ENCODE measurements at places on chromosomes 4 and X.

GRCh38 chrX:148270499-148270898 is 229.9 kb upstream of the AFF2 start:
- peak; percentile 5 for DNase-seq

GRCh38 chrX:3046253-3047240 is 5.3 kb downstream of the ARSF start:
- no peak for DNase-seq

DNA sequence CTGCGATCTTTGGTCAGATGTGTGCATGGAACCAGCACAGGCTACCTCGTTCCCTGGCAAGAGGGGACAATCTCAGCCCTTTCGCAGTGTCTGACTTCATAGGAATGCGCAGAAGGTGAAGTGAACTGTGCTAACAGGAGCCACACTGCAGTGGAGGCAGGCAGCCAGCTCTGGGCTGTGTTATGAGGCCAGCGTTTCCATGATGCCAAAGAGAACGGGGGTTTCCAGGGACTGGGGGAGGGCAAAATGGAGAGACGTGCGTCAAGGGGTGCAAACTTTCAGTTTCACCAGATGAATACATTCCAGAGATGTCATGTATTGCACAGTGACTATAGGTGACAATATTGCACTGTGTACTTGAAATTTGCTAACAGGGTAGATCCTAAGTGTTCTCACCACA is 30.4 kb downstream of the CLDN34 start:
- DNase-seq = no peak

DNA sequence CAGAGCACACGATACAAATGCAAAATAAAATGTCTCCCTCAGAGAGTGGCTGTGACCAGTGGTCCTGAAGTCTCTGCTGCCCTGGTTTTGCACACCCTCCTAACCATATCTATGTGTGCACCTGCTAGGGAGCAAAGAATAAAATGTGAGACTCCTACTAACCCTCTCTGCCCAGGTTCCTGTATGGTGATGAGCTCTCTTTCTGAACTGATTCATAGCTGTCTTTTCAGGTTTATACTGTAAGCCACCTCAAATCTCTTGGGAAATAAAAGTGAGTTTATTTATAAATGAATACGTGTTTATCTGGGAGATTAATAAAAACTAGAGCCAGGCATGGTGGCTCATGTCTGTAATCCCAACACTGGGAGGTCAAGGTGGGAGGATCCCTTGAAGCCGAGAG is 126.0 kb upstream of the RBPJ start:
- DNase-seq = no peak

DNA sequence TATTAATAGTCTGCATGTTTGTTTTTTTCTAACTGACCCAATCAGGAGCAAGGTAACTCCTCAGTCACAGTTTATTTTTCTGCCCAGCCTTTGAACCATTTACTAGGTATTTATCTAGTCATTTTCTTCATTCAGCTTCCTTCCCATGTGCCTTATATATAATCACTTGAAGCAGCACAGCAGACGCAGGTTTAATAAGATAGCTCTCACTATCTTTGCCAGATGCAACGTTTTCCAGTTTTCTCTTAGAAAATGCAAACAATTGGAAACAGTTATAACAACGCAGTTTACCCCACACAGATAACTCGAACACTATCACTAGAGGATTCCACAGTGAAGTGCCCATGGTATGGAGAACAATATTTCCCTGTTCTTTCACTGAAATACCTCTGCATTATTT is 56.4 kb upstream of the NFKB1 start:
- DNase-seq = no peak

GRCh38 chr4:38302910-38303309 is 342.7 kb downstream of the PTTG2 start:
- DNase-seq = peak; percentile 39

DNA sequence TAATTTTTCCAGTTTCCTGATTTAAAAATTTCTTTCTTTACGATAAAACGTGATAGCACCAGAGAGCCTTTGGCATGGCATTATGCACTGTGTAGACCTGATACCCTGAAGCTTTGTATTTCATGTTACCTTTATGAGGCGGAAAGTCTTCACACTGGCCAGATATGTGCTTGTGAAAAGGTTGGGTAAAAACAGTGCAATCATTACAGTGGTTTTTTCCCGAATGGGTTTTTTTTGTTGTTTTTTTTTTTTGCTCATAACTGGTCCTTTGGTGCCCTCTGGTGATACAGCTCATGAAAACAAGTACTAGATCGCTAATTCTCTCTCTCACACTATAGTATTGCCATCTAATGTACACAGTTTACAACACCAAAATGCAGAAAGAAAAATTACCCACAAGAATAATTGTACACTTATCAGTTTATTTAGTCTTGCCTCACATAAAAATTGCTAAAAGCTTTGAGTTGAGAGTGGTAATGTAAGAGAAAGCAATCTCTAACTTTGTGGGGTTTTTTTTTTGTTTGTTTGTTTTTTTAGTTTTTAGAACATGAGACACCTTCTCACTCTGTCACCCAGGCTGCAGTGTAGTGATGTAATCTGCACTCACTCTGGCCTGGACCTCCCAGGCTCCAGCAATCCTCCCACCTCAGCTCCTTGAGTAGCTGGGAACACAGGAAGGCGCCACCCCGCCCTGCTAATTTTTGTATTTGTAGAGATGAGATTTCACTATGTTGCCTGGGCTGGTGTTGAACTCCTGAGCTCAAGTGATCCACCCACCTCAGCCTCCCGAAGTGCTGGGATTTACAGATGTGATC is 21.3 kb downstream of the SPCS3 start:
- DNase-seq = peak; percentile 70

DNA sequence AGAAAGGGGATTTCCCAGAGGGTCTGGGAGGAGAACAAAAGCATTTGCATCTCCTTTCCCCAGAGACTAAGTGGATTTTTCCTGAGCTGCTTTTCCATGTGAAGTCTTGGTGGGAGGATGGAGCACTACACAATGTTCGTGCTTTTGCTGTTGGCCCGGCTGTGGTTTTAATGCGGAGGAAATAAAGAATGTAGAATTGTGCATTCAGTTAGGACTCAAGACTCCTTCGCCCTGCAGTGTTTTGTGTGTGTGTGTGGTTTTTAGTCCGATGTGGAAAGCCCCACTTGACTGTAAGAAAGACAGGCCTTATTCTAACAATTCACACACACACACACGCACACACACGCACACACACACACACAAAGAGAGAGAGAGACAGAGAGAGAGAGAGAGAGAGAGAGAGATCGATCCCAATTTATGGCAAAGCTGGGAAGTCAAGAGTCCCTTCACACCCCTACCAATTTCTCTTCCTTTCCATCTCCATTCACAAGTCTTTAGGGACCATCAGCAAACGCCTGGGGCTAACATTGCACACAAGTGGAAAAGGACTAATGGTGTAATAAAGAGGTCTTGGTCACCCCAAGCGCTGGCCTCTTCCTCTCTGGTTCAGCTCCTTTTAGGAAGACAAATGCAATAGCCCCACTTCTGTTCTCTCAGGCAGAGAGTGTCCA is 44.2 kb downstream of the CLDN34 start:
- no peak for DNase-seq

DNA sequence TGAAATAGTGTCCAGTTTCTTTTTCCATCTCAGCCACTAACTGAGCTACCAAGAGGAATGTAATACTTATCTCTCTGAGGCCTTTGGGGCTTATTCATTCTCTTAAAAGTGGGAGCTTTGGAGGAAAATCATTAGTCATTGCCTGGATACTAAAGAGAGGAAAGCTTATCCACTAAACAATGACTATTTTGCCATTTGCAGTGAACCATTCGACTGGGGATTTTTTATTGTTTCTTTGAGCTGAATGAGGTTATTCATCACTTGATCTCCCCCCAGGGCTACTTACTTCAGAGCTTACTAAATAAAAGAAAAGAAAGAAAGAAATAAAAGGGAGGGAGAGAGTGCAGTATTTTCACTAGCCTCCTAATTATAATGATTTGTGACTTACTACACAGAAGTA is 1329.5 kb upstream of the TENM3 start:
- DNase-seq = no peak

DNA sequence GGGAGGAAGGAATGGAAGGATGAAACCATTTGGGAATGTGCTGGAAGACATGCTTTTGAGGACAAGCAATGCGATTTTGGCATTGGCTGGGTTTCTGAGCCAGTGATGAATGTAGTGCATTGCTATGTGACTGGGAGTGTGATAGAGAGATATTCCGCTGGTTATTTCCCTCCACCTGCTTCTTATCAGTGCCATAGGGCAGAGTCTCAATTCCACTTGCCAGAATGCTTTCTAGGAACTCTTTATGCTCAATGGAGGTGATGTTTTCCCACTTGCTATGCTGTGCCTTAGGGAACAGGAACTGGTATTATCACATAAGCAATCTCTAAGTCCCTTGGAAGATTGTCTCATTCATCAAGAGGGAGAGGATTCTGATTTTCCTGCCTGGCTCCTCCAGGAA is 28.0 kb downstream of the TBL1X start:
- DNase-seq = no peak

DNA sequence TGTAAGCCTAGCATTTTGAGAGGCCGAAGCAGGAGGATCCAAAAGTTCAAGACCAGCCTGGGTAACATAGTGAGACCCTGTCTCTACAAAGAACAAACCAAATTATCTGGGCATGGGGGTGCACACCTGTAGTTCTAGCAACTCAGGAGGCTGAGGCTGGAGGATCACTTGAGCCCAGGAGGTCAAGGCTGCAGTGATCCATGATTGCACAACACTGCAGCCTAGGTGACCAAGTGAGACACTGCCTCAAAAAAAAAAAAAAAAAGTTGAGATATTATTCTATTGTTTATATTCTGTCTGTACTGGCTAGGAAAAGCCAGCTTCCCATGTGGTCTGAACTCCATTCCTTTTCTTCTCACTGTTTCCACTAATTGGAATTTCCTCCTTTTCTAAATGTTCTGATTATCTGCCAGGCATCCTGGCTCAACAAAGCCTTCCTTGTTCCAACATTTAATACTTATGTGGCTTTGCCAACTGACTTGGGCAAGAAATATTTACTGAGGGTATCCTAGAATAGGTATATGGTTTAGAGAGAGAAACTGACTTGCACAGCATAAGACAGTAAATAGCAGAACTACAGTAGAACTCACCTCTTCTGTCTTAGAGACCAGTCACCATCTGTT is 175.2 kb upstream of the ADAMTS3 start:
- no peak for DNase-seq

- peak; percentile 43 for DNase-seq
Observed at GRCh38 chr4:153465140-153465539, 1.0 kb upstream of the TMEM131L start.
